ENCODE measurements at places on chromosomes 7 and 10. TPM values are rescaled to one million over a fixed set of nuclear protein-coding genes. Genes with fewer than 3 reads are reported as not detected.

PTPN12 gene
- total RNA-seq = 98.5 TPM

NUTM2B gene
- total RNA-seq = 0.19 TPM

SPAG6 gene
- total RNA-seq = not detected

ELOVL3 gene
- 0.25 TPM for total RNA-seq

PAX4 gene
- not detected for total RNA-seq

NEURL1 gene
- 0.50 TPM for total RNA-seq

IDI2 gene
- total RNA-seq = 0.09 TPM

CPEB3 gene
- 0.46 TPM for total RNA-seq

PPP1R9A gene
- total RNA-seq = 3.6 TPM

CFAP70 gene
- total RNA-seq = 0.17 TPM

ADCY1 gene
- total RNA-seq = 2.5 TPM

CDK13 gene
- 20.8 TPM for total RNA-seq

THAP5 gene
- 18.7 TPM for total RNA-seq

CBLL1 gene
- 26.4 TPM for total RNA-seq

HGF gene
- 0.03 TPM for total RNA-seq

BTBD16 gene
- total RNA-seq = 0.66 TPM

FAM25C gene
- 3.0 TPM for total RNA-seq

LIPK gene
- not detected for total RNA-seq

CHST15 gene
- 7.1 TPM for total RNA-seq

SLIT1 gene
- 0.07 TPM for total RNA-seq

NPY4R gene
- 34.8 TPM for total RNA-seq

HACD1 gene
- total RNA-seq = 57.0 TPM

GRID2IP gene
- not detected for total RNA-seq

CTTNBP2 gene
- total RNA-seq = 0.21 TPM

STAG3 gene
- 0.18 TPM for total RNA-seq

IKZF1 gene
- total RNA-seq = not detected

NPFFR1 gene
- under 0.01 TPM for total RNA-seq

WDFY4 gene
- 0.07 TPM for total RNA-seq

SERPINE1 gene
- 1,731 TPM for total RNA-seq

ABCC2 gene
- total RNA-seq = 103 TPM

DNAJC12 gene
- total RNA-seq = 56.6 TPM

CCL24 gene
- not detected for total RNA-seq

SFTPA1 gene
- total RNA-seq = not detected

CXCL12 gene
- 0.25 TPM for total RNA-seq

PDZD7 gene
- 1.1 TPM for total RNA-seq

GPNMB gene
- total RNA-seq = 3.1 TPM

INHBA gene
- 0.23 TPM for total RNA-seq

CAMK1D gene
- 8.5 TPM for total RNA-seq

UPK3B gene
- 19.9 TPM for total RNA-seq

ACTL6B gene
- total RNA-seq = not detected

SRI gene
- total RNA-seq = 126 TPM

ABCF2 gene
- total RNA-seq = 62.4 TPM

INMT gene
- total RNA-seq = 0.03 TPM

ACADSB gene
- total RNA-seq = 7.8 TPM

TAS2R5 gene
- total RNA-seq = 0.34 TPM

CTBP2 gene
- total RNA-seq = 107 TPM

SLC16A12 gene
- 0.45 TPM for total RNA-seq

HECW1 gene
- total RNA-seq = 15.3 TPM

ADO gene
- total RNA-seq = 20.4 TPM

VAX1 gene
- total RNA-seq = 1.2 TPM
